Stimulated activated CD8-positive, alpha-beta memory T cell treated with anti-CD3 and anti-CD28 coated beads, Interleukin-4, amount 100 ng/mL, for 48 hours (primary cell): ENCODE measurements at places on chromosomes 4 and X.

DNA sequence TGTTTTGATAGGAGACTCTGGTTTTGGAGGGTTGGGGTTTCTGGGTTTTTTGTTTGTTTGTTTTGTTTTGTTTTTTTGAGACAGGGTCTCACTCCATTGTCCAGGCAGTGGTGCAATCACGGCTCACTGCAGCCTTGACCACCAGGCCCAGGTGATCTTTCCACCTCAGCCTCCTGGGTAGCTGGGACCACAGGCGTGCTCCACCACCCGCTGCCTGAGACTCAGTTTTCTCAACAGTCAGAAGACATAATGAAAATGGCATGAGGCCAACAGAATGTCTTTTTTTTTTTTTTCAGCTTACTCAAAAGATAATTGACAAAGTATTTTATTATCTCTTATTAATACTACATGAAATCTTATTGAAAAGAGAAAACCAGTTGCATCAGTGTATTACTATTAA lies 32.4 kb downstream of the TNIP2 start:
- peak; percentile 3 for DNase-seq

GRCh38 chrX:45230410-45230809 lies 29.7 kb upstream of the DIPK2B start:
- DNase-seq, result no peak

GRCh38 chr4:81454499-81454898 lies 17.2 kb downstream of the RASGEF1B start:
- DNase-seq, result peak; percentile 45

GRCh38 chrX:69268611-69269010 lies 103.4 kb upstream of the PJA1 start:
- no peak for DNase-seq

- DNase-seq, result no peak
Measured at GRCh38 chr4:188372058-188372457, 232.8 kb downstream of the TRIML1 start.

- no peak for DNase-seq
Measured at GRCh38 chr4:88737307-88737941, 39.8 kb upstream of the NAP1L5 start.

DNA sequence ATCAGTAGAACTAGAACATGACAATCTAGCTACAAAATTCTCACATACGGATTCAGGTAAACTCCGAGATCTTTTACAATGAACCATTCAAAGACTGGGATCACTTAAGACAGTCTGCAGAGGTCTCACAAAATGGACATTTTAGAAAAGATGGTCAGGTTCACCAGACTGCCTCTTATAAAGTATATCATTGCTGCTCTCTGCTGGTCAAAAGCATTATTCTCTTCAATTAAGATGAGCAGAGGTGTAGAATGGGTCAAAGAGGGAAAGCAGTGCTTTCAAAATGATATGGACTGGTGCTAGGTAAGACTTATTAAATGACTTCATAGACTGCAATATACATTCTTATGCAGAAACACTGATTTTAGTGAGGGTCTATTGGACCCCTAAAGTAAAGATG lies 434.7 kb downstream of the PACRGL start:
- no peak for DNase-seq
